Hepatic stellate cell (primary cell): ENCODE measurements at places on chromosomes 12 and 14.

GRCh38 chr12:101582937-101583336 lies 11.8 kb upstream of the MYBPC1 start:
- DNase-seq: no peak

DNA sequence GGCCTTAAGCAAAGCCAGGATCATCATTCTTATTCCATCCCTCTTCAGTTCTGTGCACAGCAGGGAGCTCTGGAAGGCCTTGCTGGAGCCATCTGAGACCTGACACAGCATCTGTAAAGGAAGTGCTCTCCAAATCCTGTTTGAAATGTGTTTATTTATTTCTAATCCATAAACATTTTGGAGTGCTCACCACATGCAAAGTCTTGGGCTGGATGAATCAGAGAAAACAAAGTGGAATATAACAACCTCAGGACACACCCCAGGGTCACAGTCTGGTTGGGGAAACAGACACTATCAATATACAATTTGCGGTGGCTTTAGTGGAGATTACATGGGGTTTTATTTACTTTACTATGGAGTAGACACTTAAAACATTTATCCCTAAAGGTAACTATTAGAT lies 54.3 kb downstream of the BMP4 start:
- DNase-seq: no peak

DNA sequence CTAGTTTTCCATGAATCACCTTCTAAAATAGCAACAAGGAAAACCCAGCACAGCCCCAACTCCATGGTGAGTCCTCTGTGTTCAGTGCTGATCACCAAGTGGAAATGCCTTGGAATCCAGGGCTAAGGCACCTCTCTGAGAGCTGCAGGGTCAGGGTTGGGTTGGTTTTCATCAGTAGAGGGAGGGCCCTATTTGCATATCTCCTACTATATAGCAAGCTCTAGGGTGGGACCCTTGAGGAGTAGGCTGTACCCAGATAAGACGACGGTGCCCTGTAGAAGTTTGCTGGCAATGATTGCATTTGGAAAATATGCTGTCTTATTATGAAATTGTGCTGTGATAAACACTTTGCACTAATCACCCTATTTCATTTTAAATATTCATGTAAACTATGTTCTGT lies 1011.8 kb downstream of the TMEM121 start:
- no peak for DNase-seq

- DNase-seq: no peak
Measured at GRCh38 chr14:20580242-20580641, 7.6 kb downstream of the RNASE11 start.

DNA sequence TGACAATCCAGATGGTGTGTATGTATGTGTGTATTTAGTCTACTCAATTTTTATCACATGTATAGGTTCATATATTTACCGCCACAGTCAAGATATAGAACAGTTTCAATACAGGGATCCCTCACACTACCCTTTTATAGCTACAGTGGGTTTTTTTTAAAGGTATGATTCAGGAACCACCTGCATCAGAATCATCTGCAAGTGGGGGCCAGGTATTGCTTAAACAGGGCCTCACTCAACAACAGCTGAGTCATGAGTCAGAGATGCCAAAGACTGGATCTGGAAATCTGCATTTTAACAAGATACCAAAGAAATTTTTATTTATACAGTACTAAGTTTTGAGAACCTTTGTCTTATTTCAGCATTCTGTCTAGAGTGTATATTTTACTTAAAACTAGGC lies 117.6 kb downstream of the SLC35F4 start:
- DNase-seq: no peak

DNA sequence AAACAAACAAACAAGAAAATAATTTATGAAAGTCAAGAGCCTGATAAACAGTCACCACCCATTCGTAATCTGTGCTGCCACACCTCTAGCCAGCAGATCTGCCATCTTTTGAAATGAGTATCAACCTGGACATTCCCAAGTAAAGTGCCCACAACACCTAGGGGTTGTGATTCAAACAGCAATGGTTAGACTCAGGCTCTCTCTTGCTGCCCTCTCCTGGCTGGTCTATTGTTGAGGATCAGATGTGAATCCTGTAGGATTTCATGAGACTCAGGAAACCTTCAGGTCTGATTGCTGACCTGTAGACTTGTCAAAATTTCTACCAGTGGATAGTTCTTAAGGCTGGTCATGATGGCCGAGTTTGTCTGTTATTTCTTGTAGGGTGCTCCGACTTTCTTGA lies 26.8 kb downstream of the DGLUCY start:
- DNase-seq: no peak

DNA sequence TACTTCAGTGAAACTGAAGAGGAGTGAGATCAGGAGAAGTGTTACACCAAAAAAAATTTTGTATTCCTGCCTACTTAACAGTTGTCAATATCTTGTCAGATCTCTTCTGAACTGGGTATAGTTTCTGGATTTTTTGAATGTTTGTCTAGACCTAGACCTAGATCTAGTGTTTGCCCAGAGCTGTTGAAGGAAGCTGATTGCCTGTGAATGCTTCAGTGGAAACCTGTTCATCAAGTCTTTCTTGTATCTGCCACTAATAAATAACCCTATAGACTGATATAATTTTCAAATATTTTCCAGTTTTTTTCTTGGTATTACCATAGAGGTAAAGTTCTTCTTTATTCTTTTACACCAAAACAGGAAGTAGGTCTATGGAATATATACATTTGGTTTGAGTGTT lies 781.5 kb upstream of the FBXO33 start:
- no peak for DNase-seq

- DNase-seq: peak; percentile 34
Measured at GRCh38 chr12:50110127-50110761, 1.8 kb upstream of the COX14 start.

GRCh38 chr14:32186248-32186647 lies 15.6 kb upstream of the RNU6-7 start:
- no peak for DNase-seq

DNA sequence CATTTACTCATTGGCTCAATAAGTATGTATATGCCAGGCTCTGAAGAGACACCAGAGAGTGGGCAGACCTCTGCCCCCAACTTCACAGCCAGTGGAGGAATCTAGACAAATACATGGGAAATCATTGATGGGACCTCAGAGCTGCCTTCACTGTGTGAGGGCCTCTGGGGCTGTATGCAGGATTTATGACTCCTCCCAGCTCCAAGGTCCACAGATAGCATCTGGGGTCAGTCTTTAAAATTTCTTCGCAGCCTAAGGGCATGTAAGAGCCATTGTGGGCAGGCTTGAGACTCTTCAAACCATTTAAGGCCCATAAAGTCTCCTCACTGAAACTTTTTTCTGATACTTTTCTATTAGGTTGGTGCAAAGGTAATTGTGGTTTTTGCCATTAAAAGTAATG lies 125.5 kb downstream of the SPTSSA start:
- DNase-seq: no peak

DNA sequence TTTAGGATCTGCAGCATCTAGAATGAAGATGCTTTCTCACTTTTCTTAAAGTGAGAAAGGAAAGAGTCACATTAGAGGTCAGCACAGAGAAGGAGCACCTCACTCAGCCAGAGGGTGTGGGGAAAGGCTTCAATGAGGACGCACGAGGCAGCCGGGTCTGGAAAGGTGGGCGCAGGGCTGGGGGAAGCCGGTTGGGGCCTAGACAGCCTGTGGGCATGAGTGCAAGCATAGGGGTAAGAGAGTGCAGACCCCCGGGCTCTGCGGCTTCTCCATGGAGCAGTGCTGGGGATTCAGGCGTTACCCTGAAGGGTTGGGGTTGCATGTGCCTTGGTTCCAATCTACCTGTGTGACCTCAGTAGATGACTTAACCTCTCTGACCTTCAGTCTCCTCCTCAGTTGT lies 49.9 kb downstream of the KRT80 start:
- no peak for DNase-seq

GRCh38 chr12:117318591-117318990 lies 42.8 kb downstream of the NOS1 start:
- no peak for DNase-seq

DNA sequence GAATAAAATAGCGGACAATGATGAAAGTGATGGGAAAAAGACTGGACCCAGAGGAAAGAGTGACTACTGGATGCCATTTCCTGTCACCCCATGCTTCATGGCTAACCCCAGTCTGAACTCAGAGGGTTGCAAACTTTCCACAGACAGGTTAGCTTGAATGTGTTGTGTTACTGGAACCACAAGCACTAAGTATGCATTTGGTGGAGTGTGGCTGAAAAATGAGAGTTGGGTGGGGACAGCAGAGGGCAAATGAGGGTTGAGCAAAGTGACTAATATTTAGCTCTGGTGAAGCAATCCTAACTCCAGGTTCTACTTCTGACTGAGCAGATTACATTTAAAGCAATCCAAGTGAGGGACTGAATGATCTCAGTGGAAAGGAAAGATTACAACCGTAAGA lies 1.6 kb downstream of the SLC16A7 start:
- DNase-seq: peak; percentile 41

DNA sequence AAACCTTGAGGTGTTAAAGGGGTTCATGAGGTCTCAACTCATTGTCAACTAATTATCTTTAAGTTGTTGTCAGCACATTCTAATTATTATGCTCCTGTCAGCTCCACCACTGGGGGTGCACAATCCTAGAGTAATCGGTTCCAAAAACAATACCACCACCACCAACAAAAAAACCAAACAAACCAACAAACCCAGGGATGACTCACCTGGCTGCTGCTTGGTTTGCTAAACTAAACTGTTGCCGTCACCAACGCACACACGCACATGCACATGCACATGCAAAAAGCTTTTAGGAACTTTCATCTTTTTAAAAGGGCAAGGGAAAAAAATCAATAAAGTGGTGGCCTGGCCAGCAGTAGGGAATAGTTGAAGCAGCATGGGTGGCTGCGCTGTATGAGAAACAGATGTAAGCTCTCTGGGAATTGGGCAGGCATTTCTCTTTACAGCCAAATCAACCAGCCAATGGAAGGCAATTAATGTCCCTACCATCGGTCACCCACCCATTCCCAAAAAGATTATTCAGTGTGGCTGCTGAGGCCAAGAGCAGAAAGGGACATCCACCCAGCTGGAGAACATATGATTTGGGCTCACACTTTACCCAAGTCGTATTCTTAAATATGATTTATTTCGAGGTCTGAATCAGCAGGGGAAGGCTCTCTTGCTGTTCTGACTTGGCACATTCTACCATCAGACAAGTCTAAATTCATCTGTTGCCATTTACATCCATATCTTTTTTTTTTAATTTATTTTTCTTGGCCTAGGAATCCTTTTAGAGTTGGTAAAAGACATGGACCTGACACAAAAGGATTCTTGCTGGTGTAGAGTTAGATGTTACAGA lies 20.0 kb downstream of the TMEM30B start:
- DNase-seq: no peak

DNA sequence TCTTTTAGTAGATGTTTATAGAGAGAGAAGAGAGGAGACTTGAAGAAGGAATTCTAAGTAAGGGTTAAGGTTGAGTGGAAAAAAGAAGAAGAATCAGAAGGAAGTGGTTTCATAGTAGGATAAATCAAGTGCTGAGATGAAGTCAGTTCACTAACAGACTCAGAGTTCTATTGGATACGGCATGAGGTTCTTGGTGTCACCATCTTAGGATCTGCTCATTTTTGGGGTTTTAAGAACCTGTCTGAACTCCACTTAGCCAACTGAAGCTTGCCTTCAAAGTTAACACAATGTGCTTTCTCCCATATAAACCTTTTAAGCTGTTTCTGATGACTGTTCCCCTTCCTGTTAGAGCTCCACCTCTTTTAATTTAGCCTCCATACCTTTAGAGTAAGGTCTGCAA lies 152.6 kb downstream of the PRKCH start:
- DNase-seq: no peak
